Activated naive CD4-positive, alpha-beta T cell treated with Interleukin-2 at 50 U/mL for 16 hours (primary cell): ENCODE measurements at places on chromosomes 4 and X.
A peak's percentile ranks its signal among the peaks of the same experiment; 100 is the strongest.

DNA sequence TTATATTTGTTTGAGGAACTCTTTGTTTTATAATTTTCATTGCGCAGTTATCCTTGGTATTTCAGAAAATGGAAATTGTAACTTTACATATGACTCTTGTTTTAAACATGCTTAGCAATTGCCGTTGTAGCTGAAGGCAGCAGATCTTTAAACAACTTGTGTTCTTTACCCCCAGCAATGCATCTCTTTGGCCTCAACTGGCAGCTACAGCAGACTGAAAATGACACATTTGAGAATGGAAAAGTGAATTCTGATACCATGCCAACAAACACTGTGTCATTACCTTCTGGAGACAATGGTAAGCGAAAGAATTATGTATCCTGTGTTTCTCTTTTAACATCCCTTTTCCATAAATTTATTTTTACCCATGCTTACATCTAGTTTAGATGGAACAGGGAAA, 263.6 kb downstream of the DCTD start:
- no peak for DNase-seq

GRCh38 chr4:3290476-3290875, 2.3 kb upstream of the RGS12 start:
- DNase-seq, result no peak

- DNase-seq, result no peak
Measured at GRCh38 chrX:48782795-48783194, 3.6 kb upstream of the GATA1 start.

- no peak for DNase-seq
Measured at GRCh38 chr4:78688366-78688765, 87.8 kb upstream of the BMP2K start.

DNA sequence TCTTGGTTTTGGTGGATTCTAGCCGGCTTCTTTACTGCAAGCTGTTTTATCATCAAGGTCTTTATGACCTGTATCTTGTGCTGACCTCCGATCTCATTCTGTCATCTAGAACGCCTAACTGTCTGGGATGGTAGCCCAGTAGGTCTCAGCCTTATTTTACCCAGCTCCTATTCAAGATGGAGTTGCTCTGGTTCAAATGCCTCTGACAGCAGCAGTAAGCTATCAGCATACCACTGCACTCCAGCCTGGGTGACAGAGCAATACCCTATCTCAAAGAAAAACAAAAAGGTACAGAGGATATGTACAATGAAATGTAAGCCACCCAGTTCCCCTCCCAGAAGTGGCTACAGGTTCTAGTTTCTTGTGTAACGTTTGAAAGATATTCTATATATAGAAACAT, 36.1 kb downstream of the HERC6 start:
- DNase-seq, result no peak

- no peak for DNase-seq
Measured at GRCh38 chrX:154084449-154085300, 12.8 kb downstream of the MECP2 start.

GRCh38 chr4:113109106-113109718, 59.8 kb downstream of the ANK2 start:
- no peak for DNase-seq

DNA sequence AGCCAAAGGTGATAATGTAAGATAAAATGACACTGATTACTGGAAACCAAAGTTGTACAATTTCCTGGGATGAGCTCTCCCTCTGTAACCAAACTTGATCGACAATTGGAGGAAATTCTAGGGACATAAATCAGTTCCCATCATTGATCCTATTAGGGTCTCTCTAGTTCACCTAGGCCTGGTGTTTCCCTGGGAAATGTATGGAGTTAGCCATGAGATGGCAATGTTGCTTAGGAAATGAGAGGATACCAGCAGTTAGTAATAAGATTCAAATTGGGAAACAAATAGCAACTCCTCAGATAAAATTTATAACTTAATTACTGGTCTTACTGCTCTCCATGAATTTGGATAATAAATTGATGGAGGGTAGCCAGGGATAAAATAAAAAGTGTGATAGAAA, 52.2 kb downstream of the SPATA18 start:
- no peak for DNase-seq

- no peak for DNase-seq
Measured at GRCh38 chr4:98581126-98581525, 77.3 kb downstream of the TSPAN5 start.

DNA sequence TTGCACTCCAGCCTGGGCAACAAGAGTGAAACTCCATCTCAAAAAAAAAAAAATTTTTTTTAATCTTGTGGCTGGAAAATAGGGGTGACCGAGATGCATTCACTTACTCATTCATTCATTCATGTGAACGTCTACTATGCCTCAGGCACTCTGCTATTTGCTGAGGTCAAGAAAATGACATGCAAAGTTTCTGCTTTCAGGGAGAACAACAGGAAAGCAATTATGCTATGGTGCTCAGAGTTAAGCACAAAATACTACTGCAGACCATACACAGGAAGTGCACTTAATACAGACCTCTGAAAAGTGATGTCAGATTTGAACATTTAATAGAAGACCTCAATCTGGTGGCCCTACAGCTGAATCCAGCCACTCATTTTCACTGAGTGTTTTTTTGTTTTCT, 59.6 kb upstream of the DUSP21 start:
- DNase-seq, result no peak

DNA sequence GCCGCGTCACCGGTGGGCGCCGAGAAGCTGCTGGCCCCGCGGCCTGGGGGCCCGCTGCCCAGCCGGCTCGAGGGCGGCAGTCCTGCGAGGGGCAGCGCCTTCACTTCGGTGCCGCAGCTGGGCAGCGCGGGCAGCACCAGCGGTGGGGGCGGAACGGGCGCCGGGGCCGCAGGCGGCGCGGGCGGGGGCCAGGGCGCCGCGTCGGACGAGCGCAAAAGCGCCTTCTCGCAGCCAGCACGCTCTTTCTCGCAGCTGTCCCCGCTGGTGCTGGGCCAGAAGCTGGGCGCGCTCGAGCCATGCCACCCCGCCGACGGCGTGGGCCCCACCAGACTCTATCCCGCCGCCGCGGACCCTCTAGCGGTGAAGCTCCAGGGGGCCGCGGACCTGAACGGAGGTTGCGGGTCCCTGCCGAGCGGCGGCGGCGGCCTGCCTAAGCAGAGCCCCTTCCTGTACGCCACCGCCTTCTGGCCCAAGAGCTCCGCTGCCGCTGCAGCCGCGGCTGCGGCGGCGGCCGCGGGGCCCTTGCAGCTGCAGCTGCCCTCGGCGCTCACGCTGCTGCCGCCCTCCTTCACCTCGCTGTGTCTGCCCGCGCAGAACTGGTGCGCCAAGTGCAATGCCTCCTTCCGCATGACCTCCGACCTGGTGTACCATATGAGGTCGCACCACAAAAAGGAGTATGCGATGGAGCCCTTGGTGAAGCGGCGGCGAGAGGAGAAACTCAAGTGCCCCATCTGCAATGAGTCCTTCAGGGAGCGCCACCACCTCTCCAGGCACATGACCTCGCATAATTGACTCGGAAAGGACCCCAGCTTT, 5.6 kb downstream of the PRDM8 start:
- peak; percentile 62 for DNase-seq

GRCh38 chr4:53119680-53120079, 246.2 kb downstream of the SCFD2 start:
- DNase-seq, result no peak

DNA sequence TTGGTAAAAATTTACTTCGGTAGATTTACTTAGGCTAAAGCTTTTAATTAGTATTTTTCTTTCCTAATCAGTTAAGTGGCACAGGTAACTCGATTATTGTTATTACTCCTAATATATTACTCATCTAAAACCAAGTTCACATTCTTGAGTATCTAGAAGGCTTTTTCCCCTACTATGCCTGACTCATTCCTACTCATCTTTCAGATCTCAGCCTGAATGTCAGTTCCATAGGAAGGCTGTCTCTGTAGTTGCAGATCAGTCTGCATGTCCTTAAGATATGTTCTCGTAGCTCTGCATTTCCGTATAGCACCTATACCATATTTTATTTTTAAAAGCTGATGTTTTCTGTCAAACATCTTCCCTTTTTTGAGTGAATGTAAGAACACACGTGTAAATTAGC, 5.9 kb upstream of the FAM184B start:
- DNase-seq, result no peak

GRCh38 chrX:49726966-49727365, 31.2 kb upstream of the PAGE1 start:
- no peak for DNase-seq

DNA sequence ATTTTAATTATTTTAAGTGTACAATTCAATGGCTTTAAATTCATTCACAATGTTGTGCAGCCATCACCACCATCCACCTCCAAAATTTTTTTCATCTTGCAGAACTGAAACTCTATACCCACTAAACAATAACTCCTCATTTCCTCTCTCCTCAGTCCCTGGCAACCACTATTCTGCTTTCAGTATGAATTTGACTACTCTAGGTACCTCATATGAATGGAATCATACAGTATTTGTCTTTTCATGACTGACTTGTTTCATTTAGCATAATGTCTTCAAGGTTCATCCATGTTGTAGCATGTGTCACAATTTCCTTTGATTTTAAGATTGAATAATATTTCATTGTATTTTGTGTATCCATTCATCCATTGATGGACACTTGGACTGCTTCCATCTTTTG, 46.9 kb downstream of the KIF4A start:
- no peak for DNase-seq

- DNase-seq, result no peak
Measured at GRCh38 chr4:72340803-72341431, 228.1 kb downstream of the ADAMTS3 start.

GRCh38 chr4:4416981-4417380, 30.1 kb downstream of the NSG1 start:
- no peak for DNase-seq

DNA sequence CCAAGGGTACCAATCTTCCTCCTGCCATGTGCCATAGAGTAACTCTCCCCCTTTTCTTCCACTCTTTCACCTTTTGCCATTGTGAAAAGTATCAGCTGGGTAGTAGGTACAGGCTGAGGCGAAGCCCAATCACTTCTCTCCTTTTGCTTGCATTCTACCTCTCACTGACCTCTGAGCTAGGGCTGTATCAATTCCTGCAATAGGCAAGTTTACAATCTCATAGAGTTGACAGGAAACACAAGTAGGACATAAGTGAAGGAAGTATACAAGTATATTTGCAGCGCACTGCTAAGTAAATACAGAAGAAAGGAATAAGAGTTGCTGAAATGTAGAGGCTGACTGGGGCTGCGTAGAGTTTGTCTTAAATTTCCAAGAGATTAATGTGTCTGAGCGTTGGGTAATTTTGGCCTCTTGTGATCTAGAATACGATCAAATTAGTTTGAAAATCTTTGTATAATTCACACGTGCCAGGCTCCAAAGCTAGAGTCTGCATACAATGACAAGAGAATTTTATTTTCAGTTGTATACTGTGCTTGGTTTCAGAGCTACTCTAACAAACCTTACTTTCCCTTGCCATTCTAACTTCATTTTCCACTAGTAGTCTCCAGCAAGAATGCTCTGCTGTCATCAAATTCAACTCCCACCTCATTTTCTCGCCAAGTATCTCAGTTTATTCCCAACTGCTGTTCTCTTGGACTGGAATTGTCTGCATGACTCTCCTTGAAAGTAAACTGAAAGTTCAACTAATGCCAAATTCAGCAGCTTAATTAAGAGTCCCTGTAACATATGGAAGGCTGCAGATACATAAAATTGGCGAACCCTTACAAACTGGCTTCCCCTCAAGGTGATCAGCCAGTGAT, 90.3 kb downstream of the ATP11C start:
- DNase-seq, result no peak

GRCh38 chrX:37420756-37421155, 71.6 kb downstream of the PRRG1 start:
- no peak for DNase-seq

DNA sequence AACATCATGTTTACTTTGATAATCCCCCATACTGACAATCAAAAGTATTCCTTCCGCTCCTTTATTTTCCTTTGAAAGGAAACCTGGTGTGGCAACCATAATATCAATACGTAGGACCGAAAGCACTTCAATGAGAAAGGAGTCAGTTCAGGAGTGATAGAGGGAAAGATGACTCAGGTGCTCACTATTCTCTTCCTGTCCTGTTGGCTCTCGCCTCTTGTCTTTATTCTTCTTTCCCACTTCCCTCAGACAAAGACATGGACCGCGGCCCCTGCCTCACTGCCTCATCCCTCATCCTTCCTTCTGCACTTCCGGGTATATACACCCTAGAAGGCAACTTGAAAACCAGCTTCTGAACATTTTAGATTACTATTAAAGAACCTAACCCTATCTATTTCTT, 49.8 kb upstream of the TNIP3 start:
- DNase-seq, result no peak
